NCI-H187 treated with DMSO at 0.1 percent for 48 hours (cell line): ENCODE measurements at places on chromosomes 13 and 19.

DNA sequence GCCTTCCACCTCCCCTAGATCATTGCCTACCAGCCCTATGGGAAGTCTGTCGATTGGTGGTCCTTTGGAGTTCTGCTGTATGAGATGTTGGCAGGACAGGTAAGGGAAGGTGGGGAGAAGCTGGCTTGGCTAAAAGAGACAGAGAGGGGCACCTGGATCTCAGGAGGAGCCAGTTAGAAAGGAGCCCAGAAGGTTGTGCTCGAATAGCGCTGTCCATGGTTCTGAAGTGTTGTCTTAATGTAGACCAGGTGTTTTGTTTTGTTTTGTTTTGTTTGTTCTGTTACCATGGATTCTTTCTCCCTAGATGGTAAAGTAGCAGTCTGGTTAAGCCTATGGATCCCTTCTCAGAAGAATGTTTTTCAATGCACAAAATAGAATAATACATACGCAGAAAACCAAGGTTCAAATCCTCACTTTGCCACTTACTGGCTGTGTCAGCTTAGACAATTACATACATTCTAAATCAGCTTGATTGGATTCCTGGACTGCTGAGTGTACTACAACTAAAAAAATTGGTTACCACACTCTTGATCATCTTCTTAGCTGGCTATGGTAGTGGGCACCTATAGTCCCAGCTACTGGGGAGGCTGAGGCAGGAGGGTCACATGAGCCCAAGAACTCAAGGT lies 5.9 kb upstream of the CACNG7 start:
- no peak for DNase-seq

- DNase-seq = no peak
Observed at GRCh38 chr13:25469169-25469525, 97.4 kb downstream of the ATP8A2 start.

- DNase-seq = no peak
Observed at GRCh38 chr13:97221046-97221445, 1.1 kb upstream of the MBNL2 start.

DNA sequence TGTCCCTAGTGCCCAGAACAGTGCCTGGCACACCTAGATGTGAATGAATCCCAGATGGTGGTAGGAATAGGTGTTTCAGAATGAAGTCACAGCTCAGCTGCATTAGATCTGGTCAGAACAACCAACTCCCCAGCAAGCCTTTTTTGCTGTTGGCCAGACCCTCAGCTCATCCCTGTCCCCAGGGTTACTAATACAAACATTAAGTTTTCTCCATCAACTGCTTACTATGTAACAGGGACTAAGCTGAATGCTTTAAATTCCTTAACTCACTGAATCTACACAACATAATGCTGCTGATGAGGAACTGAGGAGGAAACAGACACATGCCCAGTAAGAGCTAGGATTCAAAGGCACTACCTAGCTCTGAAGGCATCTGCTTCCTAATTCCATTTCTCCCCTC lies 18.8 kb downstream of the SMG9 start:
- no peak for DNase-seq

- no peak for DNase-seq
Observed at GRCh38 chr13:73715114-73715910, 418.9 kb downstream of the KLF12 start.

- DNase-seq = no peak
Observed at GRCh38 chr19:45821103-45821521, 6.0 kb upstream of the RSPH6A start.

DNA sequence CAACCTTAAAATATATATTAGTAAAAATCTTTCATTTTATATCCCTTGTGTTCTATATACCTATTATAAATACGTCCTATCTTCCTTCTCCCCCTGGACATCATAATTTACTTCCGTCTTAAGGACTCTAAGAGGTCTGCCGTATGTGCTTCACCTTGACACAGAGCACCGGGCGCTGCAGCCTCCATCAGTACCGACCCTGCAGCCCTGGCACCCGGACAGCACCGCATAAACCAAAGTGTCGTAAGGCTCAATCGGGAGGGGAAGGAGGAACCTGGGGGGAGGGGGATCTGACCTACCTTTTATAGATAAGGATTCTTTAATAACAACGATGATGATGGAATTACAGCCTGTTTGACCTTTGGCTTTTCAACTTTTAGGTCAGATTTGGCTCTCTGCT lies 44.0 kb downstream of the EFNB2 start:
- no peak for DNase-seq

DNA sequence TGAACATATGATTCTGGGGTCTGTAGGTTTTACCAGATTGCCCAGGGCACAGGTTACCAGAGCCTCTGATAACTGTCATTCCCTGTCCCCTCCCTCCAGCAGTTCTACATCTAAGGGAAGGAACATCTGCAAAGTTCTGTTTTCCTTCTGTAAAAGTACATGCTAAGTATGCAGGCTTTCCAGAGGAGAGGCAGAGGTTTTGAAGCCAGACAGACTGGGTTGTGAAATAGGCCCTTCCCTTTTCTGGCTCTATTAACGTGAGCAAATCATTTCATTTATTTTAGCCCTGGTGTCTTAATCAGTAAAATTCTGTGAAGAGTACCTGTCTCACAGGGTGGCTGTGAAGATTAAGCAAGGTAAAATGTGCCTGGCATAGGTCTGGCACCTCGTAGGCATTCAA lies 66.1 kb upstream of the C1QTNF9 start:
- DNase-seq = no peak

DNA sequence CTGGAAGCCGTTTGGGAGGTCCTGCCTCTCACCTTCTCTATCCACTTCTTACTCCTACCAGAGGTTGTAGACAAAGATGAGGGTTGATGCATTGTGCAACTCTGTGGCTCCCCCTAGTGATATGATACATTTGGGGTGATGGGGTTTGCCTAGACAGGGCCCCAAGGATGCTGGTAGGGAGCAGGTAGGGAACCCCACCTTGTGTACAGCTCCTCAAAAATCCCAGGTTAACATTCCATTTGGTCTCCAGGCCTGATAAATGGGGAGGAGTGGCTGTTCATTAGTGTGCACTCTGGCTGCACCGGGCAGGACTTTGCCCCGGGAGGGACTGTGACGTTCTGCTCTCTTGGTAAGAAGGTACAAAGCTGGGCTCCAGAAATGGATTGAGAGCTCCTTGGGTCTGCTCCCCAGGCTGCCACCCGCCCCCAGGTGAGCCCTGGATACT lies 19.2 kb downstream of the SIGLEC8 start:
- DNase-seq = no peak

- DNase-seq = no peak
Observed at GRCh38 chr13:79211377-79211776, 194.7 kb downstream of the RBM26 start.

- DNase-seq = no peak
Observed at GRCh38 chr13:49645451-49645850, 17.1 kb downstream of the ARL11 start.
